ENCODE measurements at places on chromosomes 2 and 18.

- no peak for DNase-seq
Measured at GRCh38 chr2:152617456-152618192, 99.6 kb downstream of the PRPF40A start.

- DNase-seq = no peak
Measured at GRCh38 chr2:240538031-240538780, 19.6 kb downstream of the ANKMY1 start.

- DNase-seq = no peak
Measured at GRCh38 chr18:27109451-27109850, 75.7 kb downstream of the CHST9 start.

GRCh38 chr2:75865702-75866101 lies 155.0 kb upstream of the GCFC2 start:
- no peak for DNase-seq

DNA sequence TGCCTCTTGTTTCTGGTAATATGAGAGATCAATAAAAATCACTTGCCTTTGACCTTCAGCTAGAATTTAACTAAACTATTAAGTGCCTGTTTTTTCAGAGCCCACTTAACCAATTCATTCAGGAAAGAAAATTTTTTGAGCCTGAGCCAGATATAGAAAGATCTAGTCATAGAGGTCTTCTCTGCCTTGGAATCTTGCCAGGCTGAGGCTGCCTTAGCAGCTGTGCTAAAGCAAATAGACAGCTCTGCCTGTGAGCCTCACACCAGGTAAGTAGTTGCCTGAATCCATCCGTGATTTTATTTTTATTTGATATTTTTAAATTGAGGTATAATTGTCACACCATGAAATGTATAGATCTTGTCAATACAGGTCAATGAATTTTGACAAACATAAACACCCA lies 27.4 kb downstream of the EVX2 start:
- DNase-seq = no peak
